ELF-1 (cell line): ENCODE measurements at places on chromosomes 2 and 18.

DNA sequence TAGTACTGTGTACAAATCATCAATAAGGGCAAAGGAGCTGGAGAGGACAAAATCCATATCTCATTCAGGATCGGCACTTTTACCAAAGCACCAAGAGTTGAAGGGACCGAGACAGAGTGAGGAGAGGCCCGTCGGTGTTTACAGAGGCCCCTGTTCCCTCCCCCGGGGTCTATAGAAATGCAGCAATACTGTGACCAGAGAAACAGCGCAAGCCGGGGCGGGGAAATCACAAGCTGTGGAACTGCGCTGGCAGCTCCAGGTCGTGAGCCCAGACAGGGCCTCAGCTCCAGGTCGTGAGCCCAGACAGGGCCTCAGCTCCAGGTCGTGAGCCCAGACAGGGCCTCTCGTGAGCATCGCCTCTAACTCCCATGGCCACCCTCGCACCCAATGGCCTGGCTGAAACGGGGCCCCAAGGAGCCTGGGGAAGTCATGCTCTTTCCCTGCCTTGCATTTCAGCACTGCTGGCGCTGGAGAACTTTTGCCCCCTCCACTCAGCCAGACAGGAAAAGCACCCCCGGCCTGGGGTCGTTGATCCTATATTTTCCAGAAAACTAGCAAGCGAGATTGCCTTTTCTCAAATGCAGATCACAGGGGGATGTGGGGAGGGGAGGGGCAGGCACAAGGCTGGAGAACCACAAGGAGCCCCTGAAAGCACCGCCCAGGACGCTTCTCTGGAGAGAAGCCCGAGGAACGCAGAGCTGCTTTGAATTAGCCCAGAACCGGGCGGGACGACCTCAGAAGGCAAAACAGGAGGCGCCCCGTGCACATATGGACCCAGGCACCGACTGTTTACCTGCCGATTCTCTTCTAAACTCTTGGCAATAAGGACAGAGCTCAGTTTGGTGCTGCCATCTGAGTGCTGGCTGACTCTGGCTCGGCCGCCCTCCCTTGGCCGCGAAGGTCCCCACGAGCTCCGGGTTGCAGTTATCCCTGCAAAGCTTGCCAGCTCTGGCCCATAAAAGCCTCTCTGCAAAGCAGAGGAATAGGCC, 223.7 kb downstream of the ACKR3 start:
- DNase-seq = peak; percentile 50

DNA sequence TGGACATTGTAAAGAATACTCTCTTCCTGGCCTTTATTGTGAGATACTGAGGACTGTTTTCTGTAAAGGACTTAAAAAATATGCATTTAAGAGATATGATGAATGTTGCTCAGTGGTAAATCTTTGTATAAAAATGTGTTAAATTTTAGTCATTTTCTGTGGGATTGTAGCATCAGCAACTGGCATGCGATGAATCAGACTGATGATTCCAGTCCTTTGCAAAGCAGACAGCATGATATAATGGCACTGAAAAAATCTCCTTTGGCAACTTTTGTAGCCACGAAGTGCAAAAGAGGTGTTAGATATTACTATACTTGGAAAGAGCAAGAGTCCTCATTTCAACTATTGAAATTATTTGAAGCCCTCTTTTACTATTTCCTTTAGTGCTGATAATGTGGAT, 678.7 kb downstream of the PLCL1 start:
- DNase-seq = no peak

DNA sequence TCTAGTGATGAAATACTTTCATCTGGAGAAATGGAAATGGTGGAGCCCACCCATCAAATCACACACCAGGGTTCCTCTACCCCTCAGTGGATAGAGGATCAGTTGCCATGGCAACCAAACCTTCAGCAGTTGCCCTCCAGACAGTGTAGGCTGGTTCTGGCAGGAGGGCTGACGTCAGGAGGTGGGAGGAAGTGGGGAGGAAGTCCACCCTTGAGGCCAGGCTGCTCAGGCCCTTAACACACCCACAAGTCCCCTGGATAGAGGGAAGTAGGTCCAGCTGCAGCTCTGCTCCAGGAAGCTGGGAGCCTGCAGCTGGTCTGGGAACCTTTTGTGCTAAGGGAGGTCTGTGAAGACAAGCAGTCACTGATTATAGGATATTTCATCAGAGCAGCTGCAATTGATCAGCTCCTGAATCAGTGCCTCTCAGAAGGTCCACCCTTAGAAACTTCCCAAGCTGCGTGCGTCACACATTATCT, 186.6 kb downstream of the MTX2 start:
- DNase-seq = peak; percentile 72

DNA sequence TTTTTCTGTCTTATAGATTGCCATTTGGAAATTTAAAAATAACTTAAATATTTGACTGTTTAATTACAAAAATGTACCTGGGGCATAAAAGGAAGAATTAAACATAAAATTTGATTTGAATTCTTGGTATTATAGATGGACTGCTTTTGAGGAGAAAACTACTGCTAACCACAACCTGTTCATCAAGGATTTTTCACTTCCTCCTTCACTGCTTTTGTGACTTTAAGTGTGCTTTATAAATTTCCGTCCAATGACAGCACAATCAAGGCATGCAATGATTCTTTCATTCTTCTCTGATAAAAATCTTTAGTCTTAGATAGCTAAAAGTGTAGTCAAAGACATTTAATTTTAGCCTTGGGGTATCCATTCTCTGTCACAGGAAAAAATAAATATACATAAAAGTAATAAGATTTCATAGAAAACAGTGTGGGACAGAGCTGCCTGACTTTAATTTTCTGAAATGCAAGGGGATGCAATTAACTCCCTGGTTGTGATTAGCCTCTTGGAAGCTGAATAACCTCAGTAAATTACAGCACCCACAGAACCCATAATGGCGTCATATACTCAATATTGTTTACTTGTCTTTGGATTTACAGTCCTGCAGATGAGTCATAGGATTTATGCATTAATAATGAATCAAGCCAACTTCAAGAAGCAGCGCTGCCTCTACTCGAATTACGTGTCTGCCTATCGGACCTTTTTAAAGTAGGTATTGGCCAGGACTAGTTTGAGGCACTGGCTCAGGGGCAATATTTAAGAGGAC, 587.9 kb downstream of the NRXN1 start:
- no peak for DNase-seq

- DNase-seq = no peak
Observed at GRCh38 chr2:33145459-33145858, 198.7 kb downstream of the LTBP1 start.

DNA sequence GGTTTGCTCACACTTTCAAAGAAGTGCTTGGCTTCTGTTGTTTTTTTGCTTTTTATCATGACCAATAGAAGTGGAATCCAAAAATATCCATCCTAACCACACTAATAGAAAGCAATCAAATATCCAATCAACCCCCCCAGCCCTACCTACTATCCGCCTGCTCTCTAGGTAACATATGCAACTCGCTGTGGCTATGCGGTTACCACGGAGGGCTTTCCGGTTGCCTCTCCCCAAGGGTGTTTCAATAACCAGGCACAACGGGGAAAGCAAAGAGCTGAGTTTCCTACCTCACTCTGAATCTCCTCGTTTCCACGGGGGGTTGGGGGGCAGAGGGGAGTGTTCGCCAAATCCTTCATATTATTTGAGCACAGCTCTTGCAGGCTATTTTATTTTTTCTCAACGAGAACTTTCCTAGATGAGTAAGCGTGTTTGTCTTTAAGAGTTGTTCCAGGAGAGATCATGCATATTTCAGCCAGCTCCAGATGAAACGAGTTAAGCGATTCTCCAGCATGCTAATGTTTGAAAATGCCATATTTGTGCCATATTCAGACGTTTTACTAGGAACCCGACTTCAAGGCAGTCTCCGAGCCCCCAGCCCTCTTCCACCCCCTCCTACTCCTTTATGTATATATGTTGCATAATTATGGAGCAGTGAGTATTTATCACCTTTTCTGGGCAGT, 30.3 kb downstream of the PAX3 start:
- no peak for DNase-seq

DNA sequence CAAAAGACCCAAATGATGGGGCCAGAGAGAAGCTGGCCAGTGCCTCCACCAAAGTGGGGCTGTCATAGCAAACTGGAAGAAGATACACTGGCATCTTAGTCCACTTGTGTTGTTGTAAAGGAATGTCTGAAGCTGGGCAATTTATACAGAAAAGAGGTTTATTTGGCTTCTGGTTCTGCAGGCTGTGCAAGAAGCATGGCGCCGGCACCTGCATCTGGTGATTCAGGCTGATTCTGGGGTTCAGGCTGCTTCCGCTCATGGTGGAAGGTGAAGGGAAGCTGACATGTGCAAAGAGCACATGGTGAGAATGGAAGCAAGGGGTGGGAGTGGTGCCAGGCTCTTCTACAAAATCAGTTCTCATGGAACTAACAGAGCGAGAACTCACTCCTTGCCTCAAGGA, 135.9 kb upstream of the TWIST2 start:
- no peak for DNase-seq

GRCh38 chr2:104638859-104639202, 215.1 kb upstream of the POU3F3 start:
- DNase-seq = no peak

- no peak for DNase-seq
Observed at GRCh38 chr2:88077080-88077479, 9.5 kb downstream of the SMYD1 start.

DNA sequence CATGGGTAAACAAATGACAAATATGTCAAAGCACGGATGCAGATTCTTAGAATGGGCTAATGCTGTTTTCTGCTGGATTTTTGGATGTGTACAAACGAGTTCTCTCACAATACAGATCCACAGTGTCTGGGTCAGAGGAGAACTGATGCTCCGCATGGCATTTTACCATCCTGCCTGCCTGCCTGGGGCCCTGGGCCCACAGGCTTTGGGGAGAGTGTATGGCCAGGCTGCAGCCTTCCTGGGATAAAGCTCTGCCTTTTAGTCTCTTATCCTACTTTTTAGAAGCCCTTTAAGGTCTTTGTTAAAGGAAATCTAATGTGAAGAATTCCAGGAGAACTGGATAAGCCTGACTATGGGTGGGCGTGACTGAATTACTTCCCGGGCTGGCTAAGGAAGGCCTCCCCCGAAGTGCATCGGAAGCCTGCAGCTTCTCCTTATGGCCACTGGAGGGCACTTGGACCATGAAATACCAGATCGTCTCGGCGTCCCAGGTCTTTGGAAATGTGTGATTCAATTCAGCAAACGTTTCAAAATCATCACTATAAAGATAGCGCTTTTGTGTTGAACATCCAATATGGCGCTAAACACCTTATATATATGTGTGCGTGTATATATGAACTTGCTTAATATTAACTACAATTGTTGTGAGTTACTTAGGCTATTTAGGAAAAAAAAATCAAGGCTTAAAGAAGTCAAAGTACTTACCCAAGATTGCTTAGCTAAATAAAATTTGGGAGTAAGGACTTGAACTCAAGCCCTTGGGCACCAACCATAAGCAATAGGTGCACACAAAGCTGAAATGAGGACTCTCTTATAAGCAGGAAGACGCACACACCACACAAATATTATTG, 15.2 kb upstream of the DNPEP start:
- peak; percentile 90 for DNase-seq

DNA sequence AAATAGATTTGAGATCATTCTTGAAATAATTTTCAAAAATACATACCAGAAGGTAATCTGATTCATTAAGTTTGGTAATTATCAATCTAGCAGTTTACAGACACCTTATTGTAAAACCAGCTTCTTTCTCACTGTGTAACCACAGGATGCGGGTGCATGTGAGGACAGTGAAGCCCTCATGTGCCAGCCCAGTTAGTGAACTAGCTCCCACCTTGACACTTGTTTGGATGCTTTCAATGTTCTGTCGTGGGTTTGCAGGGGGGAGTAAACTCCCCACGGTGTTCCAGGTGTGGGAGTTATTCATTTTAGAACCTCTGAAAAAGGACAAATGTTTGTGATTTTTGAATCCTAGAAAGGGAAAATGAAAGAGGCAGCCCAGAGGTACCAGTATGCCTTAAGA, 59.0 kb downstream of the WDSUB1 start:
- no peak for DNase-seq

DNA sequence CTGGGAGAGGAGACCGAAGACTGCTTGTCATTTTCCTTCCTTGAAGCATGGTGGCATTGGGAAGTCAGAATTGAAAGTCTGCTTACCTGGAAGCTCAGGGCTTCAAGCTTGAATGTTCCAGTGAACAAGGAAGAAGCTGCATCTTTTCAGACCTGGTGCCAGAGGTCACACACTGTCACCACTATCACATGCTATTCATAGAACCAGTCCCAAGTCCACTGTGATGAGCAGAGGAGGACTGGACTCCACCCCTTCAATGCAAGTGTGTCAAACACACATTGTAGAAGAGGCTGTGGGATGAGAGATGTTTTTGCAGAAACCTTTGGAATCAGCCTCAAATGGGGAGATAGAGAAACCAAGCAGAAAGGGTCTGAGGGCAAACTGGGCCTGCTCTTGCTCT, 81.4 kb downstream of the LYPD1 start:
- DNase-seq = no peak

GRCh38 chr2:75066121-75066902, 107.9 kb downstream of the POLE4 start:
- no peak for DNase-seq

DNA sequence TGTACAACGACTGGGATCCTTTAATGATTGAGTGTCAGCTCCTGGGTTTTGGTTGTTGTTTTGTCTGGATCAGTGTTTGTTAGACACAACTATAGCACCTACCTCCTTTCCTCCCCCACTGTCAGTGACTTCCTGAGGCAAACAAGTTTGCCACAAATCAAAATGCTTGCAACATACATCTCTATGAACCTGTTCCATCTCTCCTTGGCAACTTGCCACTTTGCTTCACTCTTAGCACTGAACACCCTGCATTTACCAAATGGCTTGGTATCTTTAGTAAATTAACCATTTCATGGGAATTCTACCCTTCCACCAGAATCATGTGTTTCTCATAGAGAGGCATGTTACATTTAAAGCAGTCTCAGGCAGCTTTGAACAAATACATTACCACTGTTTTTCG, 301.1 kb upstream of the TANK start:
- DNase-seq = no peak

DNA sequence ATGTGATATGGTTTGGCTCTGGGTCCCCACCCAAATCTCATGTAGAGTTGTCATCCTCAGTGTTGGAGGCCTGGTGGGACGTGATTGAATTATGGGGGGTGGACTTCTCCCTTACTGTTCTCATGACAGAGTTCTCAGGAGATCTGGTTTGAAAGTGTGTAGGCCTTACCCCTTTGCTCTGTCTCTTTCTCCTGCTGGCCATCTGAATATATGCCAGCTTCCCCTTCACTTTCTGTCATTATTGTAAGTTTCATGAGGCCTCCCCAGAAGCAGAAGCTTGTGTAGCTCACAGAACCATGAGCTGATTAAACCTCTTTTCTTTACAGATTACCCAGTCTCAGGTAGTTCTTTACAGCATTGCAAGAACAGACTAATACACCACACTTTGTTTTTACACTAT, 222.3 kb downstream of the DOK6 start:
- no peak for DNase-seq

- no peak for DNase-seq
Observed at GRCh38 chr2:177537636-177538035, 145.1 kb downstream of the AGPS start.

DNA sequence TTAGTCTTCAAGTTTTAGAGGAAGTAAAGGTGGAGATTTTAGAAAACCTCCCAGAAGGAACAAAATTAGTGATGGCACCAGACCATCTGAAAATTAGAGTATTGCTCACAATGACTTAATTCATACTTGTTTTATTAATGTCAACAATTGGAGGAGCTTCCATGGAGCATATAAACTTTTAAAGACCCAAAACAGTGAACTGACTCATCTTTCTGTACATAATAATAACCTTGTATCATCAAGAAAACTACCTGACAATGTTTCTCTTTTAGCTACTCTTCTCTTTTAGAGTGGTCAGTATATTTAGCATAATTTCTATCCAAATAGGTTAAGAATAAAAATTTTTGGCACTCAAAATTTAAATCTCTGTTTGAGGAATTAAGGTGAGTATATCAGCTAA, 7.2 kb upstream of the ITGAV start:
- no peak for DNase-seq
